ENCODE measurements at places on chromosomes 4 and X.
A peak's percentile ranks its signal among the peaks of the same experiment; 100 is the strongest.

- no peak for DNase-seq
These were observed 411.4 kb downstream of the GPAT3 start for GRCh38 chr4:83947125-83947829.

DNA sequence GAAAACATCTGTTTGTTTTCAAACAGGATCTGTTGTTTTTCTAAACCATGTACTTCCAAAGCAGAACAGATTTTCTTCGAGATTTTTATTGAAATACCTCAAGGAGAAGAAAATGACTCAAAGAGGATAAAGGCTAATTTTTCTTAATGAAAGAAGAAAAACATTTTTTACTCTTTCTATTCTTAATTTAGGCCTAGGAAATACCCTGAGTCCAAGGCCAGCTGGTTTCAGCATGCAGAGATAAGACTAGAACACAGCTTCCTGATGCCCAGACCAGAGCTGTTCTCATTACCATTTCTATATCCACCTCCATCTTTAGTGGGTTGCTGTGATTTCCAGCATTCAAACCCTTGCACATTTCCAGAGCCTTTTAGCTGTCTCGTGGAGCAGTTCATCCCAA is 18.3 kb downstream of the GAB1 start:
- no peak for DNase-seq

- DNase-seq = no peak
These were observed 71.6 kb downstream of the AMOT start for GRCh38 chrX:112769034-112769433.

GRCh38 chr4:152784490-152785350 is 5.0 kb downstream of the ARFIP1 start:
- peak; percentile 54 for DNase-seq

DNA sequence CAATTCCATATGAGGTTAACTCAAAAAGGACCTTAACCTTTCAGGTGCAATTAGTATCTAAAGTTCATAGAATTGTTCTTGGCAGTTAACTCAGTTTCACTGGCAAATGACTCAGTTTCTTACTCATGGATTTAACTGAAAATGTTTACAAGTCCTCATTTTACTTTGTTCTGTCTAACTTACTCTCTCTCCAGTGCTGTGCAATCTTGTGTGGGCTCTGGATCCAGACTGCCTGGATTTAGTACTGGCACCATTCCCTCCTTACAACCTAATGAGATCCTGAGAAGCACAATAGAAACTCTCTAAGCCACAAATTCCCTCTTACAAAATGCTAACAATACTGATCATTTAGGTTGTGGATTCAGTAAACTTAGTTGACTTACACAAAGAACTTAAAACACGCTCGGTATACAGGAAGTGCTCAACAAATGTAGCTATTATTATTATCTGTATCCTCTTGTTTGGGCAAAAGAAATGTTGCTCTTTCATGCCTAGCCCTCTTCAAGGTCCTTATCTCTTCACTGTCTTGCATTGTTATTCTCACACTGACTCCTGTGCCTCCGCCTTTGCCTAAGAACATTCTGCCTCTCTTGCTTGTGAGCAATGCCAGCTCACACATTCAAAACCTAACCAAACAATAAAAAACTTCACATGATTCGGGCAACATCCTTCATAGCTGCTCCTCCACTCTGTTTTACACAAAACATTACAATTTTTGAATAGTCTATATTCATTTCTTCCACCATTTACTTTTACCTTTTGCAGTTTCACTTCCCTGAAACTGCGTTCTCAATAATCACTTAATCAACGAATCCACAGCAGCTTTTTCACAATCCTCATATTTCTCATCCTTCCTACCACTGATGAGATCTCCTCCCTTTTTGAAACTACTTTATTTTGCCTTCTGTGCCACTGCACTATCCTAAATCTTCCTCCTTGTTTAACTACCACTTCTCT is 91.8 kb downstream of the PDE5A start:
- peak; percentile 62 for DNase-seq

DNA sequence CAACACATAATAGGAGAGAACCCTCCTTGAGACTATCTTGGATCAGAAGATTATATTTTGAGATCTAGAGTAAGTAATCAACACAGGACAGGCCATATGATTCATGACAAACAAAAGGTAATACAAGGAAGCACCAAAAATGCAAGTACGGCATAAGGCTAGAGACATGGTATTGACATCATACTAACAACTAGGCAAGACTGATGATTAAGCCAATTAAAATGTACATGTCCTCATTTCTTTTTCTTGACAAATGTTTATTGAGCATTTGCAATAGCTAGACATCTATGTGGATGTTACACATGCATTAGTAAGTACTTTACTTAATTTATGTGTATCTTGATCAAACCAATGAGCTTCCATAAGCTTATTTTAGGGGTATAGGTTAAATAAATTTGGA is 695.7 kb upstream of the GALNTL6 start:
- no peak for DNase-seq

- no peak for DNase-seq
These were observed 38.1 kb downstream of the HELQ start for GRCh38 chr4:83417566-83417965.

GRCh38 chr4:147461161-147461560 is 19.7 kb upstream of the EDNRA start:
- DNase-seq = peak; percentile 26

DNA sequence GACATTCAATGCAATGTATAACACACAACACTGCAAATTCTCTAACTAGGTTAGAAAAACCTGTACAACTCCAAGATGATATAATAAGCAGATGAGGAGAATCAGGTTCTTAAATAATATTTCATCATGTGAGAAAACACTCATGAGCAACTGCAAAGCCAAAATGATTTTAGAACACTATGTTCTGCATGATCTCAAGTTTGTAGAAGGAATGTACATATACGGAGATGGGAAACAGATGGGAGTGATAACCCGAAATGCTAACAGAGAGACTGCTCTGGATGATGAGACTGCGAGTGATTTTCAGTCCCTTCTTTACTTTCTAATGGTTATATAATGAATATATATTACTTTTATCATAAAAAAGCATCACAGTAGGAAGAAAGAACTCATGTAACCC is 80.9 kb downstream of the PCYT1B start:
- no peak for DNase-seq

DNA sequence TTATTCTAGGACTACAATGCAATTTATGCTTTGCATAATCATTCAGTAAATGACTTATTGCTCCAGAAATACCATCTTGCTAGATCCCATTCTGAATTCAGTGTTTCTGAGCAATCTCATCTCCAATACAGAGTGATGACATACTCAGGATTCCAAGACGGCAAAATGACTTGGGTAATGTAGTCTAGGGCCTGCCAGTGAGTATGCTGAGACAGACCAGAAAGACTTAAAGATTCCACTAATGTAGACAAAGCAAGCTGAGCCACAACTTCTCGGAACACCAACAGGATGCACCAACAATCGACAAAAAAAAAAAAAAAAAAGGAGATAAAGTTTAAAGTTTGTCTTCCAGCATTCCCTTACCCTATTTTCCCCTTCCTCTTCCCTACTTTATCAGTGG is 919 bp upstream of the SEC24B start:
- peak; percentile 78 for DNase-seq

Data from EH (cell line).